ENCODE measurements at places on chromosomes 7 and 10. TPM values are rescaled to one million over a fixed set of nuclear protein-coding genes. Genes with fewer than 3 reads are reported as not detected.

Gene CH25H
- total RNA-seq: 4.5 TPM

GRCh38 chr7:35355911-35356310, 102.0 kb upstream of the TBX20 start:
- no peak overlapping the region for H3K4me3 ChIP-seq
- no peak overlapping the region for H3K27ac ChIP-seq
- DNase-seq: no peak

Gene MRLN
- not detected for total RNA-seq

DNA sequence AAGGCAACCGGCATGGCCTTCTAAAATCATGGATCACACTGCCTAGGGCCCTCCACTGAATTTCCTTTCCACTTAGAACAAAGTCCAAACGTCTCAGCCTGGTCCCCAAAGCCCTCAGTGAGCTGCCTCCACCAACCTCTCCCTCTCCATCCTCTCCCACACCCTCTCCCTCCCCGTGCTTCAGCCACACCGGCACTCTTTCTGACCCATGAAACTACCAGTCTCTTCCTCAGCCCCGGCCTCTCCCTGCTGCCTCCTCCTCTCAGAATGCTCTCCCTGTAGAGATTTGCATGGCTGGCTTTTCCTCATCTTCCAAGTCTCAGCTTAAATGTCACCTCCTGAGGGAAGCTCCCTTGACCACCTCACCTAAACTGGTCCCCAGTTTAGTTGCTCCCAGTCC, 219.0 kb upstream of the ZMIZ1 start:
- no peaks in the 10 kb centered on the region for H3K36me3 ChIP-seq
- no peak overlapping the region for H3K4me3 ChIP-seq
- H3K27ac ChIP-seq: no peak overlapping the region
